Left forelimb (tissue), 1 donor: ENCODE measurements at places on chromosomes 2 and 18.

- no peak for DNase-seq
These were observed 2.0 kb upstream of the FAM117B start for GRCh38 chr2:202632682-202633290.

- peak; percentile 75 for DNase-seq
These were observed 199.6 kb downstream of the HRH4 start for GRCh38 chr18:24659827-24660720.

GRCh38 chr2:149104221-149104620, 65.7 kb downstream of the LYPD6B start:
- no peak for DNase-seq

- no peak for DNase-seq
These were observed 112.6 kb downstream of the KLHL29 start for GRCh38 chr2:23497536-23497935.

DNA sequence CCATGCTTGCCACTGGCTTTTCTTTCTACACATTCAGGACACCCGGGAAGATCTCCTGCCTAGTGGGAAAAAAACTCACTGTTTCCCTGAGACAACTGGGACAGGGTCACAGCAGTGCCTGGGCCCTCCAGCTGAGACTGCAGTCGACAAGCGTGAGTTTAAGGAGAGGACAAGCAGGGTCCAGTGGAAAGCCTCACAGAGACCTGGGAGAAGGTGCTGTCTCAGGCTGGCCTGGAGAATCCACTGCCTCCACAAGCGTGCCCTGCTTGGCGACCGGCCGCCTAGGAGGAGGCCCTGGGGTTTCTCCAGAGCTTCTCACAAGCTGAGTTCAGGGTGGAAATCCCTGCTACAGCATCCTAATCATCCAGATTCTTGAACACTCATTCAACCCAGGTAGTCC, 519.6 kb upstream of the RAB6C start:
- DNase-seq: no peak
